ENCODE measurements at places on chromosomes 2 and 18.

DNA sequence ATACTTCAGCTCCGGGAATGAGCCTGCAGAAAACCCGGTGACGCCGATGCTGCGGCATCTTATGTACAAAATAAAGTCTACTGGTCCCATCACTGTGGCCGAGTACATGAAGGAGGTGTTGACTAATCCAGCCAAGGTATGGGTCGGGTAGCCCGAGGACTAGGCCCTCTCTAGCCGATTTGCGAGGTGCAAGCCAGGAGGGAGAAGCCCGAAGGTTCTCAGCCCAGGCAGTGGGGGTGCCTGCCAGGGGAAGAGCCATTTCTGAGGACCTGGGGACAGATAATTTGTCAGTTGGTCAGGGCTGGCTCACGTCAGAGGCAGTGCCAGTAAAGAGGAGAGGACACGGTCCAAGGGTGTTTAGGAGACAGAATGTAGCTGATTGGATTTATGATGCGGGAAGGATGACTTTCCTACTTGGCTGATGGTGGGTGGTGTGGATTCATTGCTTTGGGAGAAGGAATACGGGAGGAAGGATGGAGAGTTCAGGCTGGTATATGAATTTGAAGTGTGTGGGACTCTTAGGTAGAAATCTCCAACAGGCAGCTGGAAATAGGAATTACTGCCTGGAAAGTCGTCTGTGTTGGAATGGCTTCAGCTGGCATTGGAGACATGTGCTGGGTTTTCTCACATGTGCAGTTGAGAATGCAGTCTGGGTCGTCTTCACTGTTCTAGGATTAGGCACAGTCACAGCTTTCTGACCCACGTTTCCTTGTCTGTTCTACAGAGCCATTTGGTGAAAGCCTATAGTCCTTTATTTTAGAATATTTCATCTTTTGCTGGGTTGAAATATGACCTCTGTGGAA is 874 bp downstream of the NDUFAF7 start:
- no peak for DNase-seq

GRCh38 chr18:10926621-10927161 is 222.7 kb downstream of the PIEZO2 start:
- DNase-seq, result no peak

DNA sequence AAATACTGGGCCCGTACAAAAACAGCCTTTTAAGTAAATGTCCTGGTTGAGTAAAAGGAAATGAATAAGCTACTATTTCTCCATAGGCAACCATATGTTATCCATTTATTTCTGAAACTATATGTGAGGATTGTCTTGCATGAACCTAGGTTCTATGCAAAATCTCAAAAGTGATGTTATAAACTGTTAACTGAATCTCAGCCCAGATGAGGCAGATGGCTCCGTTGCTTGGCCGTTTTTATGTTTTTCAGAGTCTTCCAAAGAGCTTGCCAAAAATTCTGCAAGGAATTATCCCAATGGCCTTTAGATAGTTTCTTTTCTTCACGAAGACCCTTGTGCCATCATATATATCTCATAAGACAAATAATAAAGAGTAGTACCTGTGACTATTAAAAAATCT is 1669.5 kb upstream of the DDX18 start:
- DNase-seq, result no peak

DNA sequence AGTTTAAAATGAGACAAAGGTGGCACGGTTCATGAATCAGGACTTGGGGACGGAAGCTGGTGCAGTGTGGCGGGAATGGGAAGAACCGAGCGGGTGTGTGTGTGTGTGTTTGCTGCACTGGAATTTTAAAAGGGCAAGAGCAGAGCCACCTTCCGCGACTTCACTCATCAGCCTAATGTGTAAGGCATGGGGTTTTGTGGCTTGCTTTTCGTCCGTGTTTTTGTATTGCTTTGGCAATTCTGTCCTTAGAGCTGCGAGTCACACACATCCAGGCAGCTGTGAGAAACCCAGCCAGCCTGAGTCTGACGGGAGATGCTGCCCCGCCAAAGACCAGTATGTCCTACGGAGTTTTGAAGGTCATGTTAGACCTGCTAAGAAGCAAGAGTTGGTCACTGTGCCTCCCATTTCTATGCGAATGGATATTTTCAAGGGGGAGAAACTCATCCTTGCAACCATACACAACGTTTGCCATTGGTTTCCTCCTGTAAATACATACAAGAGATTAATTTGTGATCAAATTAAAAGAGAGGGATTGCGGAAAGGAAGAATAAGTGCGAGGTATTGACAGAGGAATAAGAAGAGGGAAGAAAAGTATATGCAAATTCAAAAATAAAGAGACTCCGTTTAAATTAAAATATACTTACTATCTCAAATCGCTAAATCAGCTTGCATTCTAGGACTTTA is 665 bp upstream of the CACNB4 start:
- DNase-seq, result no peak

GRCh38 chr2:121058852-121059558 is 226.0 kb downstream of the TFCP2L1 start:
- no peak for DNase-seq

DNA sequence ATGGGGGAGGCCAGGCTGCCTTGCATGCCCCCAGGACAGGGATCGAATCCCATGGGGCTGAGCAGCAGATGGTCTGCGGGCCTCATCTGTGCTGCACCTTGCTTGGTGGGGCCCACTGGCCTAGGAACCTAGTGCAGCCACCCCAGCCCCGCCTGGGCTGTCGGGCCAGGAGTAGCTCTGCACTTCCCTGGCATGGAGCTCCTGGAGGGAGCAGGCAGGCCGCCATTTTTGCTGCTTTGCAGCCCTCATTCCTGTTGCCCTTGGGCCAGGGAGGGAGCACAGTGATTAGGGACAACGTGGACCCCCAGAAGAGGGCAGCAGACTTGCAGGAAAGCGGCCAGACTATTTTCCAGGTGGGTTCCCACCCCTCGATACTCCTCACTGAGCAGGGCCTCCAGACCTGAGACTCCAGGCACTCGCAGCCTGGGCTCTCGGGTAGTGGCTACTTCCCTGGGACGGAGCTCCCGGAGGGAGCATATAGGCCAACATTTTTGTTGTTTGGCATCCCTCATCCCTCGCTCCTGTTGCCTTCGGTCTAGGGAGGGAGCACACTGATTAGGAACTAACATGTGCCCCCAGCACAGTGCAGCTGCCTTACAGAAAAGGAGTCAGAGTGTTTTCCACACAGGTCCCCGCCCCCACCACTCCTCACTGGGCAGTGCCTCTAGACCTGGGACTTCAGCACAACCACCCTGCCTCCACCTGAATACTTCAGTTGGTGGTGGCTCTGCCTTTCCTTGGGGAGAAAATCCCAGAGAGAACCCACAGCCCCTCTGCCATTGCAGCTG is 99.5 kb downstream of the MAIP1 start:
- DNase-seq, result no peak

DNA sequence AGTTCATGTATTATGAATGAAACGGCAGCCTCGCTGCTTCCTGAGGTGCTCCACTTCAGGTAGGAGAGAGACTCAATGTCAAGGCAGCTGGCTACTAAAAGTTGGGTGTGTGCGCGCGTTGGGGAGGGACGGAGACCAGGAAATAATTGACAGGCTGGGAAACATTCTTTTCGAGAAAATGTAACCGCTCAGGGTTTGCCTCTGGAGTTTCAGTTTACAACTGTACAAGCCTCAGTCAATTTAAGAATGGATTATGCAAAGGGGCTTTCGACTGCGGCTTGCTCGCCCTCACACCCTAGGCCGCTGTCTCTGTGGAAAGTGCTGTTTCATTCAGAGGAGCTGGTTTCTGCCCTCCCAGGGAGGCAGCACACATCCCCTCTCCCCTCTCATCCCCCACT is 4.4 kb upstream of the SPRED2 start:
- DNase-seq, result no peak

DNA sequence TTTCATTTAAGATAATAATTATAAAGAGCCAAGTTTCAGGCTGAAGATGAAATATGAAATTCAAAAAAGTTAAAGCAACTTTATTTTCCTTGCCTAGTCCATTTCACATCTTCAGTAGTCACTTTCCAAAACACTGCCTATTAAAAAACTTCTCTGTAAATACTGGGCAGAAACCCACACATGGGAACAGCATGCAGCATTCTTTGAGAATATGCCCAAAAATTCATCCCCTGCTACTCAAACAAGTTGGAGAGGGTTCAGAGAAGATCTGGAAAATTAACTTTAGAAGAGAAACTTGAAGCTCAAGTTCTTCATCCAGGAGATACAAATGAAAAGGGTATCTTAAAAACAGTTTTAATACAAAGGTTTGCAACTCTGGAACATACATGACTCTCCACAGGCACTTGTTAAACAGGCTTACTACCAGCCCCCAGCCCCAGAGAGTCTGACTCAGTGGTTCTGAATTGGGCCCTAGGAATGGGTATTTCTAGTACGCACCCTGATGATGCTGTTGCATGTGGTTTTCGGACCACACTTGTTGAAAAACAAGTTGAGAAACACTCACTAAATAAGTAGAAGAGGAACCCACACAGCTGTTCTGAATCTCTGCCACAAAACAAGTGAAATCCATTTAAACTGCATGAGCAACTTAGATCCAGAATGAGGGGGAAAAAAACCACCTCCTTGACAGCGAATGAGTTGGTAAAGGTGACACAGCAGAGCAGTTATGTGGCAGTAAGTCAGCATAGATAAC is 329.1 kb downstream of the SATB2 start:
- no peak for DNase-seq

All from CD8-positive, alpha-beta memory T cell (primary cell).